COLO829 (cell line): ENCODE measurements at places on chromosomes 7 and 10.

DNA sequence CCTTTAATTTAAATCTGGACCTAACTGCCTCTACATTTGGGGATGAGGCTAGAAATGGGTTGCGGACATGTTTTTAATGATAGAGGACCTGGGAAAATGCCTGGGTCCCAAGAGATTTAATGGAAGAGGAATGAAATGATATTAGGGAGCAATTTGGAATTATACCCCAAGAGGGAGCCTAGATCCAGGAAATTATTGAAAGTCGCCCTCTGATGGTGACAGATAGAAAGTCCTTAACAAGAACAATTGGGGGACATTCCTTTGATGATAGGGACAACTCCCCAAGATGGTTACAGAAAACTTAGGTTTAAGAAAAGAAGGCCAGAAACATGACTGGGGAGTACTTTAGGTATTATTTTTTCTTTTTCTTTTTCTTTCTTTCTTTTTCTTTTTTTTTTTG lies 9.5 kb upstream of the TSGA13 start:
- DNase-seq = peak; percentile 42

DNA sequence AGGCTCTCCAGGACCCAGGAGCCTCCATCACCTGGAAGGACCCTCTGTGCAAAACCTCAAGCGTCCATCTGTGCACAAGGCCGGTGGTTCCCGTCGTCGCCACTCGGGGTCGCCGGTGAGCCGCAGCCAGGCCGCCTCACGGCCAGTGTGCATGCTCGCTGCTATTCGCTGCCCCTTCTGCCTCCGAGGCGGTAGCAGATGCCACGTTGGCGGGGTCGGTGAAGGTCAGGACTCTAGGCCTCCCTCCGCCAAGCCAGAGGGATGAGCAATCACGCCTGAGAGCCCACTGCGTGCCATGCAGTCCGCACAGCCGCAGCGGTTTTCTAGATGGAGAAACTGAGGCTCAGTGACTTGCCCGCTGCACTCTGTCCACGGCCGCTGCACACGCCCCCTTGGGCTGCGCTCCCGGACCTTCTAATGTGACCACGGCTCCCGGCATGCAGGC lies 5.7 kb downstream of the UPK3B start:
- DNase-seq = peak; percentile 61

- DNase-seq = no peak
Measured at GRCh38 chr10:19974138-19974537, 157.9 kb downstream of the PLXDC2 start.

DNA sequence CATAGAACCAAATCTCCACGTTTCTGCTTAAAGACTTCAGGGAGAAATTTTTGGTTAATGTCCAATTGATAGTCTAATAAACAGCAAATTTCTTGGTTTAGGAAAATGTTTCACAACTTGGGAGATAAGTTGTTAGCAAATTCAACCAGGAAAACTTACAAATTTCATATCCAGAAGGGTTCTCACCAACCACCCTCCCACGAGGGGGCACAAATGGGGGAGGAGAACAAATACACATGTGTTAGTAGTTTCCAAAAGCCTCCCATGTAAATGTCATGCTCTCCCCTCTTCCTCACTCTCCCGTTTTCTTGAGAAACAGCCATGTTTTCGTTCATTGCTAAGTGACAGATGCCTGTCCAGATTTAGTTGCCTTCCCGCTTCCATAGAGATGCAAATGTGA lies 10.5 kb downstream of the DOCK4 start:
- DNase-seq = no peak

DNA sequence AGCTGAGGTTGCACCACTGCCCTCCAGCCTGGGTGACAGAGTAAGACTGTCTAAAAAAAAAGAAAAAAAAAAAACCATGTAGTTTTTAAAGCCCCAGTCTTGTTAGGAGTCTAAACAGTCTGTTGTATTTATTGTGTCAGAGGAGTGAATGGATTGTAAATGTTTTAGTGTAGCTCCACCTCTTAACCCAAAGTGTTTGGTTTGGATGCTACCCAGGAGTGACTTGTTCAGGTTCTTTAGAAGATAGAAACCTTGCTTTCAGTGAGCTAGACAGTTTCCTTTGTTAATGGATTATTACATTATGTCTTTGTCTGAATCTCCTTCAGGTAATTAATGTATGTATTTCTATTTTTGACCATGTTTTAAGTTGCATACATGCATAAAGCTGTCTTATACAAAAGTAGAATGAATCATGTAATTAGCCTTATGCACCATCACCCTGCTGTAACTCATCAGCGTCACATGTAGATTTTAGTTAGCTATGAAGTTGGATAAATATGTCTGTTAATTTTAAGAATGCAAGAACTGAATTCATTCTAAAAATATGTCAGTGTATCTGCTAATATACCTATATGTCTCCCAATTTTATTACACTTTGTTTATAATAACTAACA lies 97.7 kb downstream of the TAF3 start:
- no peak for DNase-seq

- no peak for DNase-seq
Measured at GRCh38 chr7:46160861-46161260, 239.8 kb upstream of the IGFBP3 start.

DNA sequence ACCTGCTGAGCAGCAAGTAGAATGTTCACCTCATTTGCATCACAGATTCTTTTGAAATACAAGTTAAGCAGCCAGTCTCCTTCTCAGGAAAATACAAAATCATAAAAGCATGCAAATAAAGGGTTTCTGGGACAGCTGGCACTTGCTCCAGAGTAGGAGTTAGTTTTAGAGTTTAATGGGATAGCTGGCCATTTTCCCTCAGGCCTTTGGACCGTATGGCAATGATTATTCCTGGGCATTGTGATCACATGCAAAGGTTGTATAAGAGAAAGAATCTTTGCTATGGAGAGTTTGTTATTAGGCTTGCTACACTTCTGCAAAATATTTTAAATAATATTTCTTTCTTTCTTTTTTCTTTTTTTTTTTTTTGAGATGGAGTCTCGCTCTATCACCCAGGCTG lies 240.8 kb downstream of the CDK14 start:
- DNase-seq = no peak

DNA sequence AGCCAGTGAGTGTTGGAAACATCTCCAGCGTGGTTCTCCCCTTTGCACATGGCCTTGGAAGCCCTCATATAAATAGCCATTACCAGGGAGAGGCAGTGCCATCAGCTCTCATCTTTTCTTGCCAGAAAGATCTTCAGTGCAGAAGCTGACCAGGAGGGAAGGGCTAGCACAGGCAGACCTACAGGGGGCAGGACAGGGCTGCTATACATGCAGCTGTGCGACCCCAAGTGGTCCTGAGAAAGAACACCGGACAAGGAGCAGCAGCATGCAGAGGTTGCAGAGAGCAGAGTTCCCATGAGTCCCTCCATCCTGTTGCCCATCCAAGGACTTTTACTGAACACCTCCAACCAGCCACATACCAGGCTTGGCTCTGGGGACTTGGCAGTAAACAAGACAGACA lies 17.1 kb downstream of the GRID1 start:
- DNase-seq = no peak

DNA sequence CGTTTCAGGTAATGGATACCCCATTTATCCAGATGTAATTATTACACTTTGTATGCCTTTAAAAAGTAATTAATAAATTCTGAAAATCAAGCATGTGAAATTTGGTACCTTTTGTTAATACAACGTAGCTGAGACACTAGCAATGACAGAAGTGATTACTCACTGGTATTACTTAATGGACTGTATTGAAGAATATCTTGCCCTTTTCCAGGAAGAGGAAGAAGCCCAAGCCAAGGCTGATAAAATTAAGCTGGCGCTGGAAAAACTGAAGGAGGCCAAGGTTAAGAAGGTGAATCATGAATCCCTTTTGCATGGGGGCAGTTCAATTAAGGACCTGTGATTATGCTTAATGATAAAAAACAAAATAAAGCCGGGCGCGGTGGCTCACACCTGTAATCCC lies 64.8 kb downstream of the APBB1IP start:
- no peak for DNase-seq

GRCh38 chr7:88772776-88773175 lies 13.3 kb downstream of the ZNF804B start:
- DNase-seq = no peak

GRCh38 chr7:142158736-142159496 lies 47.4 kb downstream of the MGAM2 start:
- DNase-seq = no peak
